Vagina (tissue), 2 donors: ENCODE measurements at places on chromosomes 12 and 14. TPM values are rescaled to one million over a fixed set of nuclear protein-coding genes. Genes with fewer than 3 reads are reported as not detected.

DNA sequence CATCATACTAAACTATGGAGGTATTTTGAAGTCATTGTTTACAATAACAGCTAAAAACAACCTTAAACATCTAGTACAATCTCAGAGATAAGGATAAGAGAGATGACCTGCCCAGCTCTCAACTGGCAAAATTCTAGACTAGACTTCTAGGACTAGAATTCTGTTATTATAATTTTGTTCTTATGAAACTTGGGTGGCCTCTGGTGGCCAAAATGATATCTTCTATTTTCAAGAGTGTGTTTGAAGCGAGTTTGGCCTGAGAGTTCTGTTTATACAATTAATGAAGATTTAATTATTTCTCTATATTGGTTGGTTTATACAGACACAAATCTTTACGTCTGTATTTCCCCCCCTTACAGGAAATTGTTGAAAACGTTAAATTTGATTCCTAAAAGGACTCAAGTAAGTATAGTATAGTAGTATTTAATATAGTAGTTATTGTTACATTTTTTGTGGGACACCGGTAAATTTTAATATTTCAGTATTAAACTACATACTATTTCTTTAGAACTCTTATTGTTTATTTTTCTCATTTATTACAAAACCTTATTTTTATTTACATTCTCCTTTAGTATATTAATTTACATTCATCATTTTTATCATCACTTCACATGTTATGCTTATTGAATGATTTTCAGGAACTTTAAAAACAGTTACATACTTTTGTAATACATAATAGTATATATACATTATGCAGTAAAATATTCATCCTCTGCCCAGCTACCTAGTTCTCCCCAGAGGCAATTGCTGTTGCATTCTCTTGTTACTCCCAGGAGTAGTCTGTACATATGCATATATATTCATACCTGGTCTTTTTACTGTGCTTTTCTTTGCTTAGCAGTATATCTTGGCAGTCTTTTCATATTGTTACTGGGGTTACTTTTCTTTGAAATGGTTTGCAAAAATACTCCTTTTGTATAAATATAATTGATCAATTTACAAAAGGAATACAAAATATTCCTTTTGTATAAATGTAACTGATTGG, 6.6 kb downstream of the PPHLN1 start:
- peaks cover 1% of the 10 kb centered on the region for H3K36me3 ChIP-seq
- no peak for DNase-seq
- no peak overlapping the region for H3K4me3 ChIP-seq
- H3K4me1 ChIP-seq: peaks cover 15% of the 10 kb centered on the region
- H3K27ac ChIP-seq: no peak overlapping the region

- DNase-seq: no peak
- H3K4me3 ChIP-seq: no peak overlapping the region
- H3K27ac ChIP-seq: no peak overlapping the region
- H3K27me3 ChIP-seq: no peaks in the 10 kb centered on the region
- H3K4me1 ChIP-seq: no peaks in the 10 kb centered on the region
Observed at GRCh38 chr12:100926669-100927248, 132.2 kb downstream of the ANO4 start.

DNA sequence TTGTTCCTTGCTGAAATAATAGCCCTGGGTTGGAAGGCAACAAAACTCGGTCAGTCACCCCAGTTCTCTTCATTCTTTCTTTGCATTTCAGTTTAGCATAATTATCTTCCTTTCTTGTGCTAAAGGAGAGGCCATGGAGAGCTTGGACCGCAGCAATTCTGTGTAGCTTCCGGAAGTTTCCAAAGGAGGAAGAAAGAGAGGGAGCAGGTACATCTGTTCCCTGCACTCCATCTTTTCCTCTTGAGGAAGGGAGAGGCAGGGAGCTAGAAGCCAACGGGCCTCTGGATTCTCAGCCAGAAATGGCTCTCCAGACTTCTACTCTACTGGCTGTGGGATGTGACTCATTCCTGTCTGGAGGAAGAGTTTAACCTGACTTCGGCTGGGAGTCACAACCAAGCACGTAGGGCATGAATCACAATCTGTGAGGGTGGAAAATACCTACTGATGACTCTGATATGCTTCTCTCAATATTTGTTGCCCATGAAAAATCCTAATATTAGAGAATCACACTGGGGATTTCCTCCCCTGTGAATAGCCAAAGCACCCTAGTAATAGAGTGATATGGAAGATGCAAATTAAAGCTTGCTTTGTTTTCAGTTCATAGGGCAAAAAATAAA, 17.0 kb downstream of the ANO6 start:
- peak overlapping the region; percentile 83 for H3K27ac ChIP-seq
- H3K4me3 ChIP-seq: no peak overlapping the region
- H3K27me3 ChIP-seq: no peaks in the 10 kb centered on the region
- H3K36me3 ChIP-seq: no peaks in the 10 kb centered on the region
- DNase-seq: no peak
- peaks cover 48% of the 10 kb centered on the region for H3K4me1 ChIP-seq

- no peak overlapping the region for H3K27ac ChIP-seq
- H3K4me3 ChIP-seq: no peak overlapping the region
- H3K36me3 ChIP-seq: no peaks in the 10 kb centered on the region
- no peak for DNase-seq
- H3K4me1 ChIP-seq: no peaks in the 10 kb centered on the region
- no peaks in the 10 kb centered on the region for H3K27me3 ChIP-seq
Observed at GRCh38 chr14:27242874-27243273, 645.0 kb upstream of the NOVA1 start.

The ZNF84 gene
- total RNA-seq: 24.6 TPM

- H3K36me3 ChIP-seq: no peaks in the 10 kb centered on the region
- peak overlapping the region; percentile 20 for H3K27ac ChIP-seq
- DNase-seq: no peak
- no peaks in the 10 kb centered on the region for H3K27me3 ChIP-seq
Observed at GRCh38 chr12:122942637-122943036, 23.6 kb downstream of the ABCB9 start.

The RNASE7 gene
- total RNA-seq: 18.2 TPM

- no peaks in the 10 kb centered on the region for H3K27me3 ChIP-seq
- peaks cover 5% of the 10 kb centered on the region for H3K4me1 ChIP-seq
- H3K27ac ChIP-seq: peak overlapping the region; percentile 58
Observed at GRCh38 chr12:93638095-93638494, 39.1 kb upstream of the CRADD start.
